Natural killer cell treated with Interleukin-12 subunit alpha and Interleukin-12 subunit beta and Interleukin-15 and Interleukin-18, amount 100 ng/mL, for 72 hours (primary cell): ENCODE measurements at places on chromosomes 11 and 22. TPM values are rescaled to one million over a fixed set of nuclear protein-coding genes. Genes with fewer than 3 reads are reported as not detected.

The RIMBP3B gene
- total RNA-seq, result 0.14 TPM

- no peak for DNase-seq
- peaks cover 3% of the 10 kb centered on the region for H3K27me3 ChIP-seq
- no peak overlapping the region for H3K27ac ChIP-seq
- H3K4me1 ChIP-seq, result no peaks in the 10 kb centered on the region
- no peaks in the 10 kb centered on the region for H3K36me3 ChIP-seq
- H3K4me3 ChIP-seq, result no peak overlapping the region
Measured at GRCh38 chr11:95138448-95138847, 48.8 kb downstream of the ENDOD1 start.

- peaks cover 19% of the 10 kb centered on the region for H3K27me3 ChIP-seq
- H3K27ac ChIP-seq, result no peak overlapping the region
- no peak overlapping the region for H3K4me3 ChIP-seq
- H3K36me3 ChIP-seq, result no peaks in the 10 kb centered on the region
Measured at GRCh38 chr22:40040927-40041326, 46.2 kb downstream of the FAM83F start.

DNA sequence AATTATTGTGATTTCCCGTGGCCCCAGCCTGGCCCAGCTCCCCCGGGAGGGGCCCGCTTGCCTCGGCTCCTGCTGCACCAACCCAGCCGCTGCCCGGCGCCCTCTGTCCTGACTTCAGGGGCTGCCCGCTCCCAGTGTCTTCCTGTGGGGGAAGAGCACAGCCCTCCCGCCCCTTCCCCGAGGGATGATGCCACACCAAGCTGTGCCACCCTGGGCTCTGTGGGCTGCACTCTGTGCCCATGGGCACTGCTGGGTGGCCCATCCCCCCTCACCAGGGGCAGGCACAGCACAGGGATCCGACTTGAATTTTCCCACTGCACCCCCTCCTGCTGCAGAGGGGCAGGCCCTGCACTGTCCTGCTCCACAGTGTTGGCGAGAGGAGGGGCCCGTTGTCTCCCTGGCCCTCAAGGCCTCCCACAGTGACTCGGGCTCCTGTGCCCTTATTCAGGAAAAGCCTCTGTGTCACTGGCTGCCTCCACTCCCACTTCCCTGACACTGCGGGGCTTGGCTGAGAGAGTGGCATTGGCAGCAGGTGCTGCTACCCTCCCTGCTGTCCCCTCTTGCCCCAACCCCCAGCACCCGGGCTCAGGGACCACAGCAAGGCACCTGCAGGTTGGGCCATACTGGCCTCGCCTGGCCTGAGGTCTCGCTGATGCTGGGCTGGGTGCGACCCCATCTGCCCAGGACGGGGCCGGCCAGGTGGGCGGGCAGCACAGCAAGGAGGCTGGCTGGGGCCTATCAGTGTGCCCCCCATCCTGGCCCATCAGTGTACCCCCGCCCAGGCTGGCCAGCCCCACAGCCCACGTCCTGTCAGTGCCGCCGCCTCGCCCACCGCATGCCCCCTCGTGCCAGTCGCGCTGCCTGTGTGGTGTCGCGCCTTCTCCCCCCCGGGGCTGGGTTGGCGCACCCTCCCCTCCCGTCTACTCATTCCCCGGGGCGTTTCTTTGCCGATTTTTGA is 3.3 kb upstream of the ANKRD13D start:
- H3K4me3 ChIP-seq, result peak overlapping the region; percentile 91
- DNase-seq, result no peak
- no peaks in the 10 kb centered on the region for H3K27me3 ChIP-seq
- peaks cover 32% of the 10 kb centered on the region for H3K4me1 ChIP-seq
- peak overlapping the region; percentile 100 for H3K27ac ChIP-seq

The APOBEC3G gene
- total RNA-seq, result 105 TPM

GRCh38 chr11:44727373-44728287 is 868 bp downstream of the TSPAN18 start:
- H3K4me3 ChIP-seq, result peak overlapping the region; percentile 55
- H3K4me1 ChIP-seq, result peaks cover 9% of the 10 kb centered on the region
- DNase-seq, result peak; percentile 79
- H3K36me3 ChIP-seq, result no peaks in the 10 kb centered on the region
- no peak overlapping the region for H3K27ac ChIP-seq

The DRG1 gene
- total RNA-seq, result 138 TPM

The PNPLA2 gene
- 69.0 TPM for total RNA-seq

DNA sequence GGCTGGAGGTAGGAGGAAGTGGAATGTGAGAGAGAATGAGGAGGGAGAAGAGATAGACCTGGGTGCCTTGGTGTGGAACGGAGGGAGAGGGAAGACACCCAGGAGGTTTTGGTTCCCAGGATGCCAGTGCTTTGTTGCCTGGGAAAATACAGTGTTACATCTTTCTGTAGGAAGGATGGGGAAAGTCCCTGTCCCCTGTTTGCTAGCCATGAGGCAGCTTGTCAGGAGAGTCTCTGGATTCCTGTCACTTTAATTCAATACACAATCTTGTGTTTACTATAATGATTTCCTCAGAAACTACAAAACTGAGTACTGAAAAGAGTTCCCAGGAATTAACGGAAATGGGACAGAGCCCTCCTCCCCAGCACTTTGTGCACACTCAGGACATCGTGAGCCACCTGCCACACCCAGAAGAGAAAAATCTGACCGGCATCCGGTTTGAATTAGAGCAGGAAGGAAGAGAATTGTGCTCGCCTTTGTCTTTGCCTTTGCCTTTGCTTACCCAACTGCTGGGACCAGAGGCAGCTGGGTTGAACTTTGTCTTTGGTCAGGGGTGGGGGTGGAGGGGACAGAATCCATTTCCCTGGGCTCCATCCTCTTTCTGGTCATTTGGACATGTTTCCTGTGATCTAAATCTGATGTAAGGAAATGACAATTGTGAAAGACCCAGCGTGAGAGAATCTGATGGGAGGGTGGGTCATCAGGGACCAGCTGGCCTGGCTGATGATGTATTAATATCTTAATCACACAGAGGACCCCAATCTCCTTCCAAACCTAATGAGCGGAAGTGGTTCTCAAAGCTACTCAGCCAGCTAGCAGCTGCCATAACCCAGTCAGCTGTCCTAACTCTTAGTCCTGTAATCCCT is 1.3 kb upstream of the LIMK2 start:
- H3K27ac ChIP-seq, result peak overlapping the region; percentile 74
- peak overlapping the region; percentile 69 for H3K4me3 ChIP-seq
- H3K27me3 ChIP-seq, result no peaks in the 10 kb centered on the region

GRCh38 chr11:19218786-19219460 is 17.1 kb upstream of the CSRP3 start:
- H3K4me3 ChIP-seq, result no peak overlapping the region
- no peak for DNase-seq
- no peaks in the 10 kb centered on the region for H3K36me3 ChIP-seq
- H3K4me1 ChIP-seq, result no peaks in the 10 kb centered on the region
- peaks cover 6% of the 10 kb centered on the region for H3K27me3 ChIP-seq

The KRTAP5-10 gene
- not detected for total RNA-seq

DNA sequence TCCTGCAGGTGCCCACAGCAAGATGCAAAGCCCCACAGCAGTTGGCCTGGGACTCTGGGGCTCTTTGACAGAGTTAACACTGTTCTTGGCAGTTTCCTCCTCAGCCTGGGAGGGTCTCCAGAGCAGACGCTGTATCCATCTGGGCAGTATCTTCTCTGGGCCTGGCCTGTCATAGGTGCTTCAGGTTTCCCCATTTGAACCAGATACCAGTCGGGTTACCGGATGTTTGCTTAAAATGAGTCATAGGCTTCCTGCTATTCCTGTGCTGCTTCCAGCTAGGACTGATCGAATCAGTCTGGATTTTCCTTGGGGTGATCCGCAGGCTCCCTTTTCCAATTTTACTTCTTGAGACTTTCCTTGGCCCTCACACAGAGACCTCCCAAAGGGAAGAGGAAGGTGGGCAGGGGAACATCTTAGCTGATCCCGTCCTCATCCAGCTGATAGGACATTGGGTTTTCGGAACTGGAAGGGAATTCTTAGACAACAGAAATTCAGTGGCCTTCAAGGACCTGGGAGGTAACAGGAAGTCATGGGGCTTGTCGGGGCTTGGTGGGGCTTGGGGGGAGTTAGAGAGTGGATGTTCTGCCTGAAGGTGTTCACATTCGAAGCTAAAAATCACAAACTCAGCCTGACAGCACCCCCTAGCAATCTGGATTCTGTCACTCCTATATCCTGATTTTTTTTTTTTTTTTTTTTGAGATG is 2.4 kb upstream of the RANGAP1 start:
- H3K4me3 ChIP-seq, result peak overlapping the region; percentile 72
- H3K27ac ChIP-seq, result peak overlapping the region; percentile 17
- no peaks in the 10 kb centered on the region for H3K27me3 ChIP-seq
- peaks cover 4% of the 10 kb centered on the region for H3K36me3 ChIP-seq

The FOLR2 gene
- total RNA-seq, result not detected

- no peak overlapping the region for H3K27ac ChIP-seq
- peaks cover 17% of the 10 kb centered on the region for H3K36me3 ChIP-seq
- H3K27me3 ChIP-seq, result peaks cover 9% of the 10 kb centered on the region
- DNase-seq, result no peak
- H3K4me1 ChIP-seq, result peaks cover 35% of the 10 kb centered on the region
Measured at GRCh38 chr22:29302681-29303465, 3.6 kb upstream of the GAS2L1 start.

DNA sequence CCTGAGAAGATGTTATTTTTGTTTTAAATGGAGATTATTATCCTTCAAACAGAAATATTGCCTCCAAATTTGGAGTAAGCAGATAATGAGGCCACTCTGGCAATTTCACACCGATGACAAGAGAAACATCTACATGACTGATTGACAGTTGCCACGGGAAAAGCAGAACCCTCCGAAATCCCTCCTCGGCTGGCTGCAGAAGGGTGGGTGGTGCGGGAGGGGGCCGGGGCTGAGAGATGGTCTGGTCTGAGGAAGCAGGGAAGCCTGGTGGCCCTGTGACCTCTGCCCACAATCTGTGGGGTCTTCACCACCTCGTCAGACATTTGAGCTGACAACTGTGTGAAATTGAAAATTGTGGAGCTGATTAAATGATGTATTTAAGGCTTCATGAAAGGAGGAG is 503.2 kb downstream of the MN1 start:
- no peak for DNase-seq
- peaks cover 46% of the 10 kb centered on the region for H3K27me3 ChIP-seq
- H3K4me3 ChIP-seq, result no peak overlapping the region
- H3K4me1 ChIP-seq, result peaks cover 4% of the 10 kb centered on the region
- no peaks in the 10 kb centered on the region for H3K36me3 ChIP-seq

DNA sequence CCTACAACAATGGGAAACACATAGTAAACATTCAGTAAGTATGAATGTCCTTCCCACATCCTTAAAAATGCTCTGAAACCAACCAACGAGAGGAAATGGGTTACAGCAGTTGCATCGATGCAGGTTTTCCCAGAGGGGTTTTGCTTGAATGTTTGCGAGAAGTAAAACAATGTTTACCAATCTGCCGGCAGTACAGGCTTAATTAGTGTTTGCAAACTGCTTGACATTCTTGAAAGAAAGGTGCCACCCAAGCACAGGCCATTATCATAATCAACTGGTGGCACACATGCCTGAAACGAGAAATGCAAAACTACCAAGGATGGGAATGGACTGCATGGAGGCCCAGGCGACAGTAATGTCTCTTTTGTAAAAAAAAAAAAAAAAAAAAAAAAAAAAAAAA is 27.1 kb upstream of the OPCML start:
- no peak overlapping the region for H3K27ac ChIP-seq
- no peaks in the 10 kb centered on the region for H3K36me3 ChIP-seq
- no peak for DNase-seq
- no peak overlapping the region for H3K4me3 ChIP-seq
- H3K27me3 ChIP-seq, result peaks cover 3% of the 10 kb centered on the region

- no peak for DNase-seq
- H3K27ac ChIP-seq, result no peak overlapping the region
Measured at GRCh38 chr11:74460481-74461154, 6.7 kb downstream of the KCNE3 start.

The CASP12 gene
- total RNA-seq, result not detected

The GSTT2B gene
- total RNA-seq, result not detected

DNA sequence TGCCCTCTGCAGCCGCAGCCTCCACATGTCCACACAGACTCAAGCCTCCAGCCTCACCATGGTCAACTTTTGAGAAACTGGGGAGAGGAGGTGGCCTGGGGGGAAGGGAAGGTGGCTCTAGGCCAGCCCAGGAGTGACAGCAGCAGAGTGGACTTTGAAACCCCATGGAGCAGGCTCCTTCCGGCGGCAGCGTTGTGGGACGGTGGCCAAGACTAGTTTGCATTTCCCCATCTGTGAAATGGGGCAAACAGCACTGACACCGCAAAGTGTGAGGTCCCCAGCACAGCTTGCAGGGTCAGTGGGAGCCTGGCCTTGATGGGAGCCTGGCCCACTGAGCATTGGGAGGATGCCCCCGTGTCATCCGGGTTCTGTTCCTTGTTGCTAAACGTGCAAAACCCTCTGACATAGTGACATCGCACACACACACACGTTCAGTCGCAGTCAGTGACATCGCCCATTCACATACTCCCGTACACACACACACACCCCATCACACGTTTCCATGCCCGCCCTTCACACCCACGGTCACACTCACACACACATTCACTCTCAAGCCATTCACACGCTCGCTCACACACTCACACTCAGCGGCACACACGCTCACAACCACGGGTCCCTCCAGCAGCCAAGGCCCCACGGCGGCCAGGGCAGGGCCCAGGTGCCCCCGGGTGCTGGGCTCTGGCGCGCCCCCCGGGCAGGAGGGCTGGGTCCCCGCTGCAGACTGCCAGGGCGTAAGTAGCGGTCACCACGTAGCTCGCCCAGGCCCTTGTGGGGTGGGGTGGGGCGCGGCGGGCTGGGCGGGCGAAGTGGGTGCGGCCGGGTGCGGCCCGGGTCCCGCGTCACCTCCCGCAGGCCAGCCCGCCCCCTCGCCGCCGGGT is 585 bp downstream of the CYB5R3 start:
- peak overlapping the region; percentile 87 for H3K27ac ChIP-seq
- no peak for DNase-seq
- H3K36me3 ChIP-seq, result no peaks in the 10 kb centered on the region
- peak overlapping the region; percentile 99 for H3K4me3 ChIP-seq
- H3K4me1 ChIP-seq, result peaks cover 29% of the 10 kb centered on the region
- H3K27me3 ChIP-seq, result no peaks in the 10 kb centered on the region

DNA sequence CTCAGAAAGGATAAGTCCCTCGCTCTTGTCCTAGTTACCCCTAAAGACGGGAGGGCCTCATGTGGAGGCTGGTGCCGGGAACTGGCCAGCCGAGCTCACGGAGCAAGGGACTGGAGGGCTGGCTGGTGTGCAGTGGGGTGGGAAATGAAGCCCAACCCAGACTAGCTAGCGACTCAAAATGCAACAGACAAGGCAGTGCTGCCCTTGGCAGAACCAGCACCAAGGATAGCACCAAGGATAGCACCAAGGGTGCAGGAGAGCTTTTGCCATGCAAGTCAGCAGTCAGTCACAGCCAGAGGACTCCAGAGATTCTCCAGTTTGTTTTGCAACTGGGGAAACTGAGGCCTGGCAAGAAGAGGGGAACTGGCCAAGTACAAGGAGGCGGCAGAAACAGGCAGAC is 6.5 kb upstream of the BATF2 start:
- no peaks in the 10 kb centered on the region for H3K27me3 ChIP-seq
- no peak overlapping the region for H3K27ac ChIP-seq
- H3K4me3 ChIP-seq, result no peak overlapping the region
- H3K4me1 ChIP-seq, result peaks cover 4% of the 10 kb centered on the region
- no peak for DNase-seq

The TTC36 gene
- total RNA-seq, result 3.4 TPM
